ENCODE measurements at places on chromosomes 2 and 18.
A peak's percentile ranks its signal among the peaks of the same experiment; 100 is the strongest.

- peak; percentile 90 for DNase-seq
Observed at GRCh38 chr18:8389391-8390340, 219.6 kb upstream of the RAB12 start.

GRCh38 chr18:6961331-6961730, 156.3 kb downstream of the LAMA1 start:
- no peak for DNase-seq

DNA sequence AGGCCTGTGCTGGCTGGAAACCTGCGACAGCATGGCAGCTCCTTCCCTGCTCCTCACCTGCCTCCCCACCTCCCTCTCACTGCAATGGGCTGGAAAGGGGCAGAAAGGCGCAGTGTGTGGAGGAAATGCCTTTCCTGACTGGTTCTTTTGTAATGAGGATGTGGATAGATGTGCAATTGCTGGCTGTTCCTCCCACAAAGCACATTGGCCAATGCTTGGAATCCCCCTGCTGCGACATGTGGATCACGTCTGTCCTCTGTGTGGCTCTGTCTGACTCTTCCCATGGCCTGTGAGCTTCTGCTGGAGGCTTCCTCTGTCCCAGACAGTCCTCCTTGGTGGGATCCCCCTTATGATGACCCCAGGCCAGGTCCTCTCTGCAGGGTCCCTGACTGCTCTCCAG, 172.5 kb downstream of the NCK2 start:
- DNase-seq: no peak

- no peak for DNase-seq
Observed at GRCh38 chr18:74733598-74733997, 135.9 kb downstream of the ZNF407 start.

DNA sequence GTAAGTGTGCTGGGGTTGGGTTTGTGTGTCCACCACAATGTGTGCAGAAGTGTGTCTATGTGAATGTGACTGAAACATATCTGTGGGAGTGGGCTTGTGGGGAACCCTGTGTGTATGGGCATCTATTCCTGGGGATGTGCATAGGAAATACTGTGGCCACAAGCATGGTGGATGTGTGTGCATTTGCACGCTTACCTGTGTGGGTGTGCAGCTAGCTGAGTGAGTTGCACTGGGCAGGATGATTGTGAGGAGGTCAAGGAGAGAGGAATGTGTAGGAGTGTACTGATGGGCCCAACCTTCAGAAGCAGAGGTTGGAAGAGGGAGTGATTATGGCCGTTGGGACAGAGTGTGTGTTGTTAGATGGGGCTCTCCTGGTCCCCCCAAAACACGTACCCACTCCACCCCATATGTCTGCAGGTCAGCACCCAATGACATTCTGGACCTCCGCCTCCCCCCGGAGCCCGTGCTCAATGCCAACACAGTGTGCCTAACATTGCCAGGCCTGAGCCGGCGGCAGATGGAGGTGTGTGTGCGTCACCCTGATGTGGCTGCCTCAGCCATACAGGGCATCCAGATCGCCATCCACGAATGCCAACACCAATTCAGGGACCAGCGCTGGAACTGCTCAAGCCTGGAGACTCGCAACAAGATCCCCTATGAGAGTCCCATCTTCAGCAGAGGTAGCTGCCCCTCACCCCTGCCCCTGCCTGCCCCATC, 1.2 kb downstream of the WNT10A start:
- no peak for DNase-seq

GRCh38 chr2:165645930-165646831, 147.9 kb downstream of the GALNT3 start:
- peak; percentile 36 for DNase-seq

- no peak for DNase-seq
Observed at GRCh38 chr18:63180971-63181376, 138.6 kb downstream of the BCL2 start.

DNA sequence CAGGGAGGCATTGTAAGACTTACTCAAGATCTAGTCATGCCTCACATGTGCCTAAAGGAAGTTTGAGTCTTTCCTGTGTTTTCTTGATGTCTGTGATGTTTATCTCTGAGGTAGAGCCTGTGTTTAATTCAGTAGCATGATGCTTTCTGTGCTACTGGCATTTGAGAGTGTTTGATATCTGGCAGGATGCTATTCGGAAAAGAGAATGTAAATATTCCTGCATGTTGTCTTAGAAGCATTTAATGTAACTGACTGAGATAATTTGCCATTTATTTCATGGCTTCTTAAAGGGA, 58.8 kb downstream of the GREB1L start:
- DNase-seq: no peak

- DNase-seq: peak; percentile 54
Observed at GRCh38 chr2:195657634-195658540, 861 bp downstream of the SLC39A10 start.

DNA sequence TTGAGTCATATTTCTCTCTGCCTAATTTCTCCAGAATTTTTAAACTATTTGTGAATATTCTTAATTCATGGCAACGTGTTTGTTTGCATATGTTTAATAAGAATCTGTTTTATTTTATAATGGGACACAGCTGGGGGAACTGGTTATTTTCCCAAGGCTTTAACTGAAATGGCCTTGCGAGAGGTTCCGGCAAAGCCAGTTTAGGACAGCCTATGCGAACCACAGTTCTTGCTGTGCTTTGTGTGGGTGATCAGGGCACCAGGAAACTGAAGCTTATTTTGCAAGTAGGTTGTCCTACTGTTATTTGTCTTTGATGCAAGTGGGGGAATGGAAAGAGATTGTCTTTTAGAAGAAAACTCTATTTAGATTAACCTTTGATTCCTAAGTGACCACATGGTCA, 6.5 kb downstream of the ANKMY1 start:
- DNase-seq: no peak

DNA sequence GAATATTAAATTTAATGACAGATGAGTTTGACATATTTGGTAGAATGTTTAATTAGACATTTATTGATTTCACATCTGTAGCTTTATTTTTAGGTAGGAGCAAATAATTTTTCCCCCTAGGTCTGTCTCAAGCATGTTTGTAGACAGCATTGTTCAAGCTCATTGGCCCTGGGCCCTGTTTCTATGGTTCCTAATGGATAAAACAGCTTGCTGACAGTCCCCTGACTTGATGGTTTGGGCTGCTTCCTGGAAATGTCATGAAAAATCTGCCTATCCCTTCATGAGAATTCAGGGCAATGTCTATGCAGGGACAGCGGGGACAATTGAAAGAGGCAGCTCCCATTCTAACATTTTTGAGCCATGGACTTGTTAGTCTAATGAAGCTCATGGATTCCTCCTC, 14.6 kb upstream of the MEP1B start:
- no peak for DNase-seq

DNA sequence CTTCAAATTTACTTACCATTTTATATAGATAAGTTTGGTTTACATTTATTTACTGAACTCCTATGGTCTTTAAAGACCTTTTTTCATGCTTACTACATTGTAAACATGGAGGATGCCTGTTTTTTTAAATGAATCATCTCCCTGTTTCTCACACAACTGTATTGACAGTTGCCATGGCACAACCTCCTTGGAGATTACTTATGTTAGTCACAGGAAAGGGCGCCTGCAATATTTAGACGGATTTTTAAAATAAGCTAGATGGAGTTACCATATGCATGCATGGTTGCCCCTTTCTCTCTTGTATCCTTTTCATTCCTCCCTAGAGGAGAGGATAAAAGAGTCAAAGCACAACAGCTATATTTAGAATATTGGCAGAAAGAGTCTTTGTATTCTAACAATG, 34.8 kb upstream of the CCDC102B start:
- no peak for DNase-seq
